ENCODE measurements at places on chromosomes 1 and 21.

DNA sequence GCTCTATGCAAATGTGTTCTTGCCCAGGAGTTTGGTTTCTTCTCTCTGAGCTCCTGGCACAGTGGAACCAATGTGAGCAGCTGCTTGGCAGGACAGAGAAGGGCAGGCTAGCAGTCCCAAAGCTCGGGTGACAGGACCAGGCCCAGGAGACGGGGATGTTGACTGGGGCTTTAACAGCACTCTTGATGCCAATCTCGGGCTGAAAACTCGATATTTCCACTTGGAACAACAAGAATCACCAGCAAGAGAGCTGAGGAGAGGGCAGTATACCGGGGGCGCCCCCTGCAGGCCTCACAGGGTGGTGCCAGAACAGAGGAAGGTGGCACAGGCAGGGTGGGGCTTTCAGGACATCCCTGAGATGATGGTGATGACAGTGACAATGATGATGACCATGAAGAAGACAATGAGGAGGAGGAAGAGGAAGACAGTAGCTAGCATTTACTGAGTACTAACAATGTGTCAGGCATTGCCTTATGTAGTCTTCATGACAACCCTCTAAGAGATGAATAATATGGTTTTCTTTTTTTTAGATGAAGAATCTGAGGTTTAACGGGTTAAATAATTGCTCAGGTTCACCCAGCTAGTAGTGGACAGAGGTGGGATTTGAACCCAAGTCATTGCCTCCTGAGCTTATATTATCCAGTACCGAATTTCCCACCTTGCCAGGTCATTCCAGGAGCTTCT, 2.7 kb upstream of the KCNJ9 start:
- DNase-seq = no peak

DNA sequence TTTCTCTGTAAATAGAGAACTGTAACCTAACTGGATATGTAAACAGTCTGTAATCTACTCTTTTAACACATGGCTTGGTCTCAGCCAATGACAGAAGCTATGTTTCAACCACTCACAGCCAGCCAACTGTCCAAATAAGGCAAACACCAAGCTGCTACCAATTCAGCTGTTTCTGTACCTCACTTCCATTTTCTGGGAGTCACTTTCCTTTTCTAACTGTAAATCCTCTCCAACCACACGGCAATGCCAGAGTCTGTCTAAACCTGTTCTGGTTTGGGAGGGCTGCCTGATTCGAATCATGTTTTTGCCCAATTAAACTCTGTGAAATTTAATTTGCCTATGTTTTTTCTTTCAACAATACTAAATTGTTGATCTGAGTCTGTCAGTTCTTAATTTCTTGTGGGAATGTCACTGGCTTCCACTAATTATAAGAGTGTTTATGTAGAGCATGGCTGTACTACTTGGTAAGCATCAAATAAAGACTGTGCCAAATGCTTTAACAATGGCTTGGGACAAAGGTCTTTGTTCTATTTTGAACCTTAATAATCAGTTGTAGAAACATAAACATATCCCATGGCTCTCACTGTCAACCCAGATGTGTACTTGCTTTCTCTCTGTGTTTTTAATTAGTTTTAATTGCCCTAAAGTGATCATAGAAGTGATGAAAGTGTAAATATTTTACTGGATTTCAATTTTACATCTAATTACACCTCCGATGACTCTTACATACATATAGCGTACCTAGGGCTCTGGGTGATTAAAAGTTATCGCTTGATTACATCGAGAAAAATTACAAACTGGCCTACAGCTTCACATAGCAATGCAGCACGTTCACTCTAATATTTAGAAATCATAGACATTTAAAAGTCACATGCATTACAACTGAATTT, 1144.6 kb upstream of the TMPRSS15 start:
- DNase-seq = no peak

DNA sequence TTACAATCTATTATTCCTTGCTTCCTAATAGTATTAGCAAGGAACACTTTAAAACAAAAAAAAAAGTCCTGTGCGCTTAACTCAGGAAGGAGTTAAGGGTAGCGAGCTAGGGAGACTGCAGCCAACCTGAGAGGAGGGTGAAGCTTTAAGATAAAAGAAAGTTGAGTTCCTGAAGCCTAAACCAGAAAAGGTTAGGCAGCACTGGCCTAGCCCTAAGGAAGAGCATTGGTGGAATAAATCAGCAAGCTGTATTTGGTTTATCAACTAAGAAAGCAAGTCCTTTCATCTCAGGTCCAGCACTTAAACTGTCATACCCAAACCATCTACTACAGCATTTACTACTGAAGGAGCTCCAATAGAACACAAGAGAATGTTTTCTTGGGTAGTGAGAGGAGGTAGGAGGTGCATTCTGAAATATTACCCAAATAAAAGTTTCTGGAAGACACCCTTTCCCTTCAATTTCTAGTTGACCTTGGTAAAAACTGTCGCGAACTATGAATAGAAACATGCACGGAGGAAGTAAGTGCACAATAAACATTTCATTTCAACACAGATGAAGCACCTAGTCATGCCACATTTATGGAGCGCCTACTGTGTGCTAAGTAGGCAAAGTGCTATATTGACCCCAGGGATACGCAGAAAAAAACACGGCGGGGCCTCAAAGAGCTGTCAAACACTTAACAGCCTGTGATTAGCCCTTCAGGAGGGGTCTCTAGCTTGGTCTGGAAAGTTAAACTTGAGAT, 1.3 kb downstream of the GLRX2 start:
- no peak for DNase-seq

DNA sequence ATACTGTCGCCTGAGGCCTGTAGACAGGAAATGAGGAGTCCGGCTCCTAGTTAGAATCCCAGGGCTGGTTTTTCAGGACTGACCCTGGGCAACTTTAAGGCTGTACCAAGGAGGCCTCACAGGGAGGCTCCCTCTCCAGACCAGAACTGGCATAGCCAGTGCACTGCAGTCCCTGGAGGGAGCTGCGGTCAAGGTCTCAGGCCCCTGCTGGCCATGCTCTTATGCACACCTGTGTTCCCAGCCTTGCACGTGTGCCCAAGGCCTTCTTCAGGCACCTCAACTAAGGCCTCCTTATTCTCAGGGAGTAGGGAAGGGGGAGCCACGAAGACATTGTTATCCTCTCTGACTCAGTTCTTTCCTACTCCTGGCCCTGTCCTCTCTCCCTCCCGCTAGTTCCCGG, 22.0 kb upstream of the IFNAR1 start:
- DNase-seq = no peak
